Aorta (tissue), 5 donors: ENCODE measurements at places on chromosomes 12 and 14. TPM values are rescaled to one million over a fixed set of nuclear protein-coding genes. Genes with fewer than 3 reads are reported as not detected.
A peak's percentile ranks its signal among the peaks of the same experiment; 100 is the strongest.

Gene CYP46A1
- total RNA-seq: 0.68 TPM

Gene ACIN1
- total RNA-seq: 183 TPM

Gene CNIH1
- total RNA-seq: 83.3 TPM

Gene MMP19
- total RNA-seq: 26.4 TPM

Gene TPPP2
- not detected for total RNA-seq

Gene ACRBP
- total RNA-seq: 5.2 TPM

Gene OLR1
- 8.4 TPM for total RNA-seq

Gene CBLN3
- total RNA-seq: 4.3 TPM

Gene NPFF
- total RNA-seq: not detected

DNA sequence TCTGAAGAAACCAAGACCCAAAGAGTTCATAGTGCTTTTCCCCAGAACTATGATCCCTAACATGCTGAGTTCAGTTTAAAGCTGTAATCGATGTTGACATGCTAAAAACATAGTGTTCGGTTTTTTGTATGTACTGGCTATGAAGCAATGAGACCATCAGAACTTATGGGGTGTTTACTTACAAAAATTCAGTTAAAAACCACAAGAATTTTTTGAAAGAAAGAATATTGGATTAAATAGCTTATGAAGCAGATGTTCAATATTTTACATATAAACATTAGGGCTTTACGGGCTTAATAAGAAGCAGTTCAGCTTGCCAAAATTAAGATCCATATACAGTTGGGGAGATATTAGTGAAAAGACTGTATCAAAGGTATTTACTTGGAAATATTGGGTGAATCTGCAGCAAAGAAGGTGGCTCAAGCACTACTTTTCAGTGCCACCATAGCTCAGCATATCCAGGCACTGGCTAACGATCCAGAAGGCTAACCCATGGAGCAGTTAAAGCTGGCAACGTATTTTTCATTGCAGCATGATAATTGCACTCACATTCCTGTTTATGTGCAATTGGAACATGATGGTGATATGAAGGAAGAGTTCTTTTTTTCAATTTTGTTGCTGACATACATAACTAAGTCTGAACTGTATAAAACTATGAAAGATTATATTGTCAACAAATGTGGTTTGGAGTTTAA is 125.9 kb downstream of the EFCAB11 start:
- DNase-seq: no peak

DNA sequence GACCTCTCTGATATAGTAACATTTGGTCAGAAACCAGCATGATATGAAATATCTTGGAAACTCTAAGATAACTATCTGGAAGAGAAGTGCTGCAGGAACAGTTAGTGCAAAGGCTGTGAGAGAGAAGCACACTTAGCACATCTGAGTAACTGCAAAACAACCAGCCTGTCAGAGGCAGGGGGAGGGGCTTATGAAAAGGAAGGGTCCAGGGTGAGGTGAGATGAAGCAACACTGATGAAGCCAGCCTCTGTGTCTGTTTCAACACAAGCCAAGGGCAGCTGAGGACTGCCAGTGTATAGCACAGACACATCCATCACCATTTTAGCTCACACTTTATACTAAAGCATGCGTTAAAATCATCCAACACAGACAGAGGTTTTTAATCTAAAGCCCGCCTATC is 37.4 kb upstream of the OVCH1 start:
- no peak for DNase-seq

GRCh38 chr12:128455851-128456250 is 188.9 kb downstream of the TMEM132C start:
- no peak for DNase-seq

GRCh38 chr14:72013721-72014345 is 81.6 kb downstream of the RGS6 start:
- no peak for DNase-seq

DNA sequence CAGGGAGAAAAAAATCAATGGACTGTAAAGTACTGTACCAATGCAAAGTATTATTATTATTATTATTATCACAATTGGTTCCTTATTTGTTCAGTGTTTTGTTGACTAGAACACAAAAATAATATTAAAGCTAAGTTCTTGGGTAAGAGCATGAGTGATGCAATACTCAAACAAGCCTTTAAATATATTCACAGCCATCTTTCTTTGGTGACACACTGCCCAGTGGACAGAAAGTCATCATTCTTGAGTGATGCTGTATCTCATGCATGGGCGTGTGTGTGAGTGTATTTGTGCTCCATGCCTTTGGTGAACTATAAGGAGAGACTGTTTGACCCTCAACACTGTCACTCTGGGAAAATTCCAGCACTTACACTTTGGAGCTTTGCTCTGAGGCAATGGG is 93.6 kb downstream of the KCNK10 start:
- no peak for DNase-seq

DNA sequence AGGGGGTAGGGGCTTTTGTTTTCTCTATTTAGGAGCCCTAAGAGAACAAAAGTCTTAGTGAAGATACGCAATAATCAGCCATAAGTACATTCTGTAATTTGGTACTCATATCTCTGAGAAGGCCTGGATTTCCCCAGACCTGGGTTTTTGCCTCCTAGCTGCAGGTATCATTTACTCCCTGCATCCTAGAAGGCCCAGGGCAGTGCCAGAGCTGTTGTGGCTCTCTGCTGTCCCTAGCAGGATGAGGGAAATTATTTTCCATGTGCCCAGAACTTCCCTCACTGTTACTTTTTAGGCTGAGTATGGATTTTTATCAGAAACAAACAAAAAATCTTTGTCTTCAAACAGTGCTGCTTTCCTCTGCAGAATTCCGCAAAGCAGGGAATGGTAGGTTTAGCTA is 192.5 kb upstream of the SYT1 start:
- DNase-seq: no peak

DNA sequence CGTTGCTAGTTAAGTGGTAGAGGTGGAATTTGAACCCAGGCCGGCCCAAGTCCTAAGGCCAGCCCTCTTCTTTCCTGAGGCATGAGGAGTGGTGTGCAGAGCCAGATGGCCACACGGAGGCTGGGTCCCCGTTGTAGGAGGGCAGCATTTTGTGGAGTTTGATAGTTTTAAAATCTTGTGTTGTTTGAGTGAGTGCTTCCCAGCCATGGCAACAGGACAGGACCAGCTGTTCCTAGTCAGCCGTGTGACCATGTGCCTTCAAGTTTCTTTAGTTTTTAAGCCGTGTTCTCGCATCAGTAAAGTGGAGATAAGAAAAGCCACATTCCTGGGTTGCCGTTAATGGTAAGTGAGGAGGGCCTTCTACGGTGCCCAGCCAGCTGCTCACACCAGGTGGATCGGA is 44.4 kb downstream of the UBE3B start:
- no peak for DNase-seq

DNA sequence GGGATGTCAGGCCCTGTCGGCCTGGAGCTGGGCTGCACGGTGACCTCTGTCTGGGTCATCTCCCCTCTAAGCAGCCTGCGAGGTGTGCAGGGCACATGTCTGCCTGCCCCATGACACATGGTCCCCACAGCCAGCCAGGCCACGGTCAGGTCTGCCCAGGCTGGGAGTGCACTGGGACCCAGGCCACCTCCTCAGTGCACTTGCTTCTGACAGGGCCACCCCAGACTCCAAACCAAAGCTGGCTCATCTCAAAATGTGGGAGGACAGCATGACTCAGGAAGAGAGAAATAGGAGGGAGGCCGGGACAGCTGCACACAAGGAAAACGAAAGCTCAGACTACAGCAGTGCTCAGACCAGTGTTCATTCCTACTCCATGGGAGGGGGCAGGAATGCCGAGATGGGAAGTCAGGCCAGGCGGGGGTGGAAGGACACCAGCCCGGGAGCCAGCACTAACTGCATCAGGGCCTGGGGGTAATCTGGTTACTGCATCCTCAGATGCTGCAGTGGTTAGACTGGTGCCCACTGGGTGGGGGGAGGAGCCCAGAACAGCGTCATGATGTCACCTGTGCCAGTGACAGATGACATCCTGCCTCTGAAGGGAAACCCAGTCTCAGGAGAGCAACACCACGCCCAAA is 4.0 kb downstream of the P2RX2 start:
- DNase-seq: no peak

GRCh38 chr14:68210729-68211299 is 391.2 kb downstream of the RAD51B start:
- no peak for DNase-seq

DNA sequence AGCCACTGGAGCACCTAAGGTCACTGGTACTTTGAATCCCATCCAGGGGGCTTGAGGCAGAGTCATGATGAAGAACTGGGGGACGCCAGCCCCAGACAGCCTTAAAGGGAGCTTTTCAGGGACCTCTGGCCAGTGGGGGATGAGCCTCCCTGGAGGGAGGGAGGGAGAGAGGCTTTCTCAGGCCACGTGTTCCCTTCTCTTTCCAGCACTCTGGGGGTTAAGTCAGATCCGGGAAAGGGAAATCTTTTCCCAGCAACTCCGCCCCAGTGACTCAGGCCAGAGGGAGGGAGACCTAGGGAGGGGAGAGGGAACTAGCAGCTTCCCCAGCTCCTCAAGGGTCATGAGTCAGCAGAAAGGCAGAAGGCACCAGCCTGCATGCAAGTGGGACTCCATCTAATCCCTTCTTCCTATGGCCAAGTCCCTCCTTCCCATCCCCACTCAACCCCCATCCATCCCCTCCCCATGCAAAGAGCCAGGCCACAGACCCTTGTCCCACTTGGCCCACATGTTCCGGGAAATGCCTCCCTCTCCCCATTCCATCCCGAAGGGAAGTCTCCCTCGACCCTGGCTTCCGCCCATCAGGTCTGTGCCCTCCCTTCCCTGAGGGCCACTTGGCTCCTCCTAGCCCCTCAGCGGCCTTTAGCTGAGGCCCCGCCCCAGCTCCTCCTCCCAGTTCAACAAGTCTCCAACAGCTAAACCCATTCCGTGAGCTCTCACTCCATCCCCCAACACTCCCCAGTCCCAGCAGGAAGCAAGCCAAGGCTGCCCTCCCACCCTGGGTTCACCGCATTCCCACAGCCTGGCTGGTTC is 5.6 kb downstream of the TNFRSF1A start:
- DNase-seq: peak; percentile 97

GRCh38 chr12:15114501-15114900 is 106.7 kb downstream of the RERG start:
- DNase-seq: no peak

- no peak for DNase-seq
These were observed 59.1 kb upstream of the MED13L start for GRCh38 chr12:116336542-116337065.

GRCh38 chr12:14514154-14514842 is 53.4 kb downstream of the PLBD1 start:
- DNase-seq: no peak

DNA sequence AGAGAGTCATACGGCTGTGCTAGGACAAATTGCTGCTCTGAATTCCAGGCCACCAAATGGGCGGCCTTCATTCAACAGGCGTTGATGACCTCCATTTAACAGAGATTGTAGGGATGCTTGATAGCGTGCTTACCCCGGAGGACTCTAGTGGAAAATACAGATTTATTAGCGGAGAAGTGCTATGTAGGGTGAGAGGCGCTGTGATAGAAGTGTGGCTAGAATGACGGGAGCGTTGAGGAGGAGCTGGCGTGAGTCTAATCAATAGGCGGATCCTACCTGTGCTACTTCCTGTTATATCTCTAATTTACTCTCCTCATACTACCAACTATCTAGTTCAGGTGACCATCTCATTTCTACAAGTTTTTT is 668 bp downstream of the MRPS35 start:
- DNase-seq: no peak

GRCh38 chr12:93015871-93016751 is 87.0 kb upstream of the EEA1 start:
- DNase-seq: no peak

DNA sequence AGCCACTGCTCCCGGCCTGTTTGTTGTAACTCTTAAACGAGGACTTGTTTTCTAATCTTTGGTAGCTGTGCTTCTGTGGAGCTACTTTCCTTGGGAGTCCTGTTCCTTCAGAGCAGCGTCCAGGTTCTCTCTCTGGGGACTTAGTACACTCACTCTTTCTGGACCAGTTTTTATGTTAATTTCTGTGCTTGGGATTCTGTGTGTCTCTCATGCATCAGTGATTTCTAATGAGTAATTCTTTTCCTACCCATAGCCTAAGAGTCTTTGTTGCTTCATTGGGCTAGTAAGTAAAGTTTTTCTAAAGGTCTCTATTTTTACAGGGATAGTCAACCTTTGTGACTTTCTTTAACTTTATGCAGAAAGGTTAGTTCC is 289.3 kb downstream of the FBXL14 start:
- no peak for DNase-seq

DNA sequence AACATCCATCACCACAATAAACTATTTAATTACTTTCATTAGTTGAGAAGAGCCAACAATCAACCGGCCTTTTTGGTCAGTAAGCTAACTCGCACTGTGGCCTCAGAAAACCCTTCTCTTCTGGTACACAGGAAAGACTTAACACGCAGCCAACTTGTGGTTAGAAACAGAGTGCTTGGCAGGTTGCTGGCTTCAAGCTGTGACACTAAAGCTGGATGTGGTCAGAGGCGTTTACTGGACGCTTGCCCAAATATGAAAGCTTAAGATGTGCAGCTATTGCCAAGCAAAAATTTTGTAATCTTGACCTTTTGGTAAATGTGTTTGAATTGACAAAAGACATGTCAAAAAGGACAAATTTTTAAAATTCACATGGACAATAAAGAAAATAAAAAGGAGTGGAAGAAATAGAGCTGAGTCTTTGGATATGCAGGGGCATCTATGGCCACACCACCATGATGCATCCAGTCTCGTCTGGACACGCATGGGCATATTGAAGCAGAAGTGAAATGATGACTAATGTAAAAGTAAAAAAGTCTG is 2.6 kb upstream of the KLRK1 start:
- DNase-seq: peak; percentile 67
